Activated T-cell treated with anti-CD3 and anti-CD28 coated beads for 24 hours (primary cell): ENCODE measurements at places on chromosomes 3 and 15.

GRCh38 chr3:70179111-70179510, 133.3 kb downstream of the MDFIC2 start:
- no peak for DNase-seq

DNA sequence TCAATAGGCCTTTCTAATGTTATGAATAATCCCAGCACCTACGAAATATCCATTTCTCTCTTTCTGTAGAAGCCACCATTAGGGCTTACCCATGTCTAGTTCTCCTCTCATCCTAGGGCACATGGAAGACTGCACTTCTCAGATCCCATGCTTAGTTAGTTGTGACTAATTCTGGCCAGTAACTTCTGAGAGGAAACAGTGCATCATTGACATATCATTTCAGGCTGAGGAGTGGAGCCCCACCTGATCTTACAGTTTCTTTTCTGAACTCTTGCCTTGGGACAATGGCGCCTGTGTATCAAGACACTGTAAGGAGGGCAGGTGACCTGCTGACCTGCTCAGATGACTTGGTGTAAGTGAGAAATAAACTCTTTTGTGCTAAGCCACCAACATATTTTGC, 39.4 kb upstream of the TBL1XR1 start:
- DNase-seq: no peak

DNA sequence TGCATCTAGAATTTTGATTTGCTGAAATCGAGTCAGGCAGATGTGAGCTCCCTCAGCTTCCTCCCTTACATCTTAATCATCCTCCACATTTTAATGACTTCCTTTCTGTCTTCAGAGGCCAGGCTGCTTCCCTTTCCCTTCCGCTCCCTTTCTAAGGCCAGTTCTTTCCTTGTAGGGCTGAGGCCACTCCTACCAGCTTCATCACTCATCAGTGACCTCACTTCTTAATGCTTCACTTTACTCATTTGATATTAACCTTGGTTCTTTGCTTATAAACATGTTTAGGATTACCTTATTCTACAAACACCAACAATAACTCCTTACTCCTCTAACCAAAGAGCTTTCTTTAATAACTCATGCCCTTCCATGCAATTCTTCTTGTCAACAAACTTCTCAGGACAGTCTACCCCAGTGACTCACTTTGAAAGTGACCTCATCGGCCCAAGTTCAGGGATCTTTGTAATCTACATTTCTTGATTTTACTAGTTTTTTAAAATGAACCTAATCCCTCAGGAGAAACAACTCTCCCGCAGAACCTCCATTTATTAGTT, 23.9 kb downstream of the ILDR1 start:
- no peak for DNase-seq

DNA sequence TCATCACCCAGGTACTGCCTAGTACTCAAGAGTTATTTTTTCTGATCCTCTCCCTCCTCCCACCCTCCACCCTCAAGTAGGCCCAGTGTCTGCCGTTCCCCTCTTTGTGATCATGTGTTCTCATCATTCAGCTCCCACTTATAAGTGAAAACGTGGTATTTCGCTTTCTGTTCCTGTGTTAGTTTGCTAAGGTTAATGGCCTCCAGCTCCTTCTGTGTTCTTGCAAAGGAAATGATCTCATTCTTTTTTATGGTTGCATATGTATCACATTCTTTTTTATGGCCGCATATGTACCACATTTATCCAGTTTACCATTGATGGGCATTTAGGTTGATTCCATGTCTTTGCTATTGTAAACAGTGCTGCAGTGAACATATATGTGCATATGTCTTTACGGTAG, 8.2 kb upstream of the GANC start:
- no peak for DNase-seq

GRCh38 chr3:194973366-194974000, 287.8 kb downstream of the FAM43A start:
- DNase-seq: no peak

DNA sequence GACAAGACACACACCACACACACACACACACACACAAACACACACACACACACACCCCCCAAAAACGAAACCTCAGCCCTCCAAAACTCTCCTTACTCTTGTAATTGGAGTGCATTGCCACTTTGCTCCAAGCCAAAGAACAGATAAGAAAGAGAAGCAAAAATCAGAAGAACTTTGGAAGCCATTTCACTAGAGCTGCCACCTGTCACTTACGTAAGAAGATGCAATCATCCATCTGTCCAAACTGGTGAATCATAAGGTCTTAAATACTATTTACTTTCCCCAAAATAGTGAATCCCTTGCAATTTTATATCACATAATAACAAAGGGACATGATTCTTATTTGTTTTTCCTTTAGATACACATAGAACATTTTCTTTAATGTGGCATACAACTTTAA, 285.4 kb downstream of the ZBTB20 start:
- no peak for DNase-seq

GRCh38 chr15:95131131-95131556, 899.8 kb downstream of the MCTP2 start:
- no peak for DNase-seq

DNA sequence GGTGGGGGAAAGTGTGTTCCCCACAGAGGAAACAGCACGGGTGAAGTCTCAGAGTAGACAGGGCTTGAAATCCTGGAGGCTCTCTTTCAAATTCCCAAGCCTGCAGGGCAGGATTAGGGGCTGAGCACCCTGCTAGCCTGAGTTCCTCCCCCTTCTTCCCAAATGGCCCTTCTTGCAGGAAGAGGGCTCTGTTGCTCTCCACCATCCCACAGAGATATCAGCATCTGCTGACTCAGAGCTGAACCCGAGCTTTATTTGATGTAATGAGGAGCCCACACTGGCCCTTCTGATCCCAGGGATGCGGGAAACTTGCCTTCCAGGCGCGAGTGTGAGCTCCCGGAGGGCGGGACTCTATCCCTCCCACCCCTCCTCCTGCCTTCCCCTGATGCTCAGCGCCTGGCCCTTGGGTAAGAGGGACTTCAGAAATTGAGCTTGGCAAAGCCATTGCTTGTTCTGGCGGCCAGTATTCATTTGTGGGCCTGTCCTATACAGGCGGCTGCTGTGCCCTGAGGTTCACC, 1.4 kb upstream of the STRA6 start:
- DNase-seq: no peak

DNA sequence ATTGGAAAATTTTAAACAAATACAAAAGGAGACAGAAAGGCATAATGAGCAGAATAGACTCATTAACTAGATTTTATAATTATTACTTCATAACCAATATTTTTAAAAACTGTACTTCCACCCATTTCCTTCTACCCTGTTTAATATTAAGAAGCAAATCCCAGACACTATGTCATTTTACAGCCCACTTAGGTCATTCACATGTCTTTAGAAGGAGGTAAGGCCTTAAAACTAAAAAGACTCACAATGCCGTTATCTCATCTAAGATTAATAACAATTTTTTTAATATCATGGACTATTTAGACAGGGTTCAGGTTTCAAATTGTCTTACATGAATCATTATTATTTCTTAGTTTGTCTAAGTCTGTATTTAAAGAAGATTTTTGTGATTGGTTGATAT, 217.2 kb downstream of the NFKBIZ start:
- DNase-seq: no peak

- no peak for DNase-seq
Measured at GRCh38 chr3:182715006-182715405, 78.3 kb upstream of the ATP11B start.

GRCh38 chr15:65038836-65039235, 6.4 kb upstream of the SLC51B start:
- no peak for DNase-seq

DNA sequence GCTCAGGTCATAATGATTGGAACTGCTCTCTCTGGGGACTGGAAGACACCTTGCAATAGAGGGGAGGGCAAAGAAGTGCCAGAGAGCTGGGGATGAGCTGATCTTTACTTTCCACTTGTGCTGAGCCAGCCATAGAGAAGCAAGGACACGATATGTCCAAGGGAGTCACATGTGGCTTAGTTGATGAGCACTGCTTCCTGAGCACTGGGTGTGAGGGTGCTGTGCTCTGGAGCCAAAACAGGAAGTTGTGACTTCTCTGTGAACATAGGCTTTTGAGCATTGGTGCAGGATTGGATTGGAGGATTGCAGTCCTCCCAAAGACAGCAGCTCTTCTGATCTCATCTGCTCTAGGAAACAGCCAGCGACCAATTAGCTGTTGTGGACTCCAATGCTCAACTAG, 6.7 kb downstream of the PARP14 start:
- no peak for DNase-seq

DNA sequence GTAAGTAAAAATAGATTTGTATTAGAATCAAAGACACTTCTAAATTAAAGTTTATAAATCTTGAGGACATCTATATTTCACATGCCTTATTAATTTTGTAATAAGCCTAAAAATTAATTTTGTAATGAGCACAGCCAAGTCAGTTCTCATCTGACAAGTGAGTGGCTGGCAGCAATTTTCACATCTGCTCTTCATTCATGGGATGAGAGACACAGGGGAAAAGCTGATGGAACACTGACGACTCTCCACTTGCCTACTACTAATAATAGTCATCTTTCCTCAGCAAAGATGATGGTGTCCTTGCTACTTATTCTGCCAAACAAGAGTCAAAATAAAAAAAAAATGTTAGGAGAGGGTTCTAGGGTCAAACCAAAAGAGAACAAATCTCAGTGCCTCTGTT, 14.4 kb upstream of the CMSS1 start:
- no peak for DNase-seq

GRCh38 chr3:11289864-11290263, 17.7 kb downstream of the ATG7 start:
- DNase-seq: no peak

- DNase-seq: no peak
Measured at GRCh38 chr3:13332740-13333139, 87.4 kb downstream of the NUP210 start.
